IPS DF 19.7 (cell line): ENCODE measurements at places on chromosomes 5 and 9.

DNA sequence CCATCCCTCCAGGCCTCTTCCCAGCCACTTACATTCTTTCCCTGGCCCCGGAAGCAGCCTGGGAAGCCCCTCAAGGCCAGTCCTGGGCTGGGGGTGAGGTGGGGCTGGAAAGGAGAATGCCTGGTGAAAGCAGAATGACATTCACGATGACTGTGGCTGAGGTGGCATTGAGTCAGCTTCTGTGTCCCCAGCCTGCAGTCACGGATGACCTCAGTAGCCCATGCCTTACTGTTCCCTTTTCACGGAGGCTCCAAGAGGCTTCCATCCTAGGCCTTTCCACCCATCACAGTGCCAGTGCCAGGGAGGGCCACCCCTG is 2.7 kb downstream of the PRDM12 start:
- no peak for DNase-seq

GRCh38 chr5:32172923-32173266 is 1.2 kb downstream of the GOLPH3 start:
- no peak for DNase-seq

- no peak for DNase-seq
Measured at GRCh38 chr9:27864644-27865438, 291.6 kb upstream of the C9orf72 start.

- DNase-seq = no peak
Measured at GRCh38 chr5:34743878-34744277, 87.8 kb downstream of the RAI14 start.

GRCh38 chr5:34496701-34497469 is 159.2 kb upstream of the RAI14 start:
- no peak for DNase-seq

DNA sequence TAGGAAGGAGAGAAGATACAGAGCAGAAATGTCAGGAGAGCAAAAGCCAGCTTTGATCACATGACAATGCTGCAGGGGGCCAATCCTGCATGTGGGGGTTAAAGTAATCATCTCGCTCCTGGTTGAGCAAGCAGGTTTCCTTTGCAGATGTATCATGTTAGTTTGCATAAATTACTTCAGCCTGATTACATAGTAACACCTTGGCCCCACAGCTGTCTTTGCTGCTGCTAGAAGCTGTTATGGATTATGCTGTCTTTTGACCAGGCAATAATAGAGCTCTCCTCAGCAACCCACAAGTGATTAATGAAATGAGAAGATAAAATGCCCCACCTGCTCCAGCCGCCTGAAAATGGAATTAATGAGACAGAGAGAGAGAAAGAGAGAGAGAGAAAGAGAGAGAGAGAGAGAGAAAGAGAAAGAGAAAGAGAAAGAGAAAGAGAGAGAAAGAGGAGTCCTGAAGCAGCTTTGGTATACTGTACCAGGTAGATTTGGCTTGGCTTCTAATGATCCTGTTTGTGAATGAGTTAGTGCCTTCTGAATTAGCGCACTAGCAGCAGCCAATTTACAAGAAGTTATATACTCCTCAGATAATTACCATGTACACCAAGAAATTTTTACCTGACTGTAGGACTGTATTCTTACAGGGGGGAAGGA is 174.3 kb upstream of the RORB start:
- no peak for DNase-seq

GRCh38 chr9:89046832-89047231 is 55.6 kb downstream of the S1PR3 start:
- DNase-seq = no peak

GRCh38 chr9:14136646-14137370 is 177.1 kb downstream of the NFIB start:
- DNase-seq = no peak

DNA sequence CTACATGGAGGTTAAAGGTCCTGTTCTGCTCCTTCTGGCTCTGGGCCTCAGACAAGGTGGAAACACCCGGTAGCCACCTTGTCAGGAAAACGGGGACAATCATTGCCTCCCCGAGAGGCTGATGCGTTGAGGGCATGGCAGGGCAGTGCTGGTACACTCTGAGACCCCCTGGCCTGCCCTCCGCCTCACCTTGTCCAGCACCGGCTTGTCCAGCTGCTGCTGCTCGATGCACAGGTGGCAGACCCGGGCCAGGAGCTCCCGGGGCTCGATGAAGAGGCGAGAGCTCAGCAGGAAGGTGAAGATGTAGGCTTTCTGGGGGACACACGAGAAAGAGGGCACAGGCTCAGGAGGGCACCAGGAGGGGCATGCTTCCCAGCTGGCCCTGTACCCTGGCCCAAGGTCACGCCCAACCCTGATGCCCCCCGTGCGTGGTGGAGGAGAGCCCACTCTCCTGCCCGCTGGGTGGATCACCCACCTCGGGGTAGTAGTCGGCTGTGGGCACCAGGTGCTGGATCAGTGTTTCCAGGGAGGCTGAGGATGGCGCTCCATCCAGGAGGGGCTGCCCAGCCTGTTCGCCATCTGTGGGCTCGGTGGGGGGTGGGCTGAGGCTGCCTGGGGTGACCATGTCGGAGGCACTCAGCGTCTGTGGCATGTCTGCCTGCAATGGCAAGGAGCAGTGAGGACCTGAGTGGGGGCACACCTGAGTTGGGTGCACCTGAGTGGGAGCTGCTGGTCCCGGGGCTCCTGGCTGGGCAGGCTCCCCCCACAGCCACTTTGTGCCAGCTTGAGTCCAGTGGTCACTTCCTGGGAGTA is 66.0 kb upstream of the RNF130 start:
- no peak for DNase-seq

DNA sequence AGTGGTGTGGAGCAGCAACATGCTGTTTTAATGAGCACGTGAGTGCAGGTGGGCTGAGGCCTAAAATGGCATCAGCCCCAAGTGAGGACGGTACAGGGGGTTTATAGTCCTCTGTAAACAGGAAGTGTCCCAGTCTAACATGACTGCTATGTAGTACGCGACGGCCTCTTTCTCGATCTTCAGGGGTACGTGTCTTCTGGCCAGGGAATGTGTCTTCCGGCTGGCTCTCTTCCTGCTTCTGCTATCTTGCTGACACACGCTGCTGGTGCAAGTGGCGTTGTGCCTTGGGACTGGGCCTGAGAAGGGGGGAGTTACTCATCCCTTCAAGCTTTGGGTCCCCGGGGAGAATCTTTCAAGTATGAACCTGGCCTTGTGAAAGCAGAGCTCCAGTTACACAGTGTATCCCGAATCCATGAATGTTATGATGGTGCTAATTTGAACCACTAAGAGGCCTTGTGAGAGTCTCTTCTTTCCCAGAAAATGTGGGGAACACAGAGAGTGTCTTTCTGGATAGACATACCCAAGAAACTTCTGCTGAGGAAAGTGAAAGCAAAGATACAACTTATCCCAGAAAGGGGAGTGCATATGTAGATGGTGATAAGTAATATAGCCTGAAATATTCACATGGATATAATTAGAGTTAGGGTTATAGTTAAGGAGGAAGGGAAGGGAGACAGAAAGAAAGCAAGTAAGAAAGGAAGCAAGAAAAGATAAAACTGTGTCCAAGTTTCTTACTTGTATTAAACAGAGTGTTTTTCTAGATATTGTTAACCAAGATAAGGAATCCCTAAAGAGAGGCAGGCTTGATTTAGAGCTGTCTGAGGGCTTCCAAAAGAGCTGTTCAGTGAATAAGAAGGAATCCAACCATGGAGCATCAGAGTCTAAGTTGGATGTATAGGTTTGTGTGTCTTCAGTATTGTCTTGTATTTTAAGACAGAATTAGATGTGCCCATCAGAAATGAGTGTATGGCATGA is 35.5 kb upstream of the ANXA2R start:
- no peak for DNase-seq

DNA sequence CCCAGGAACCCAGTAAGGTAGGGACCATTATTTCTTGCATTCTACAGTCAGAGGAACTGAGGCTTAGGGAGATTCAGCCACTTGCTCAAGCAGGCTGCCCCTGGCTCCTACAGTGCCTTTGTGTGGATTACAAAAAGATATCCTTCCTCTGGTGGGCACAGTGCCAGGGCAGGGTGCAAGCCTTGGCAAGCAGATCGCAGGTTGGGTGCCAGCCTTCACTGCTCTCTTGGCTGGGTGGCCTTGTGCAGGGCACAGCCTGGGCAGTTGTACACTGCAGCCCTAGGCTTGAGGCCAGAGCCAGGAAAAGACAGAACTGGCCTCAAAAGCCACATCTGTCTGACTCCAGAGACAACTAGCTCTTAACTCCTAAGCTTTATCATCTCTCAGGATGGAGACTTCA is 15.0 kb downstream of the DOCK2 start:
- no peak for DNase-seq

DNA sequence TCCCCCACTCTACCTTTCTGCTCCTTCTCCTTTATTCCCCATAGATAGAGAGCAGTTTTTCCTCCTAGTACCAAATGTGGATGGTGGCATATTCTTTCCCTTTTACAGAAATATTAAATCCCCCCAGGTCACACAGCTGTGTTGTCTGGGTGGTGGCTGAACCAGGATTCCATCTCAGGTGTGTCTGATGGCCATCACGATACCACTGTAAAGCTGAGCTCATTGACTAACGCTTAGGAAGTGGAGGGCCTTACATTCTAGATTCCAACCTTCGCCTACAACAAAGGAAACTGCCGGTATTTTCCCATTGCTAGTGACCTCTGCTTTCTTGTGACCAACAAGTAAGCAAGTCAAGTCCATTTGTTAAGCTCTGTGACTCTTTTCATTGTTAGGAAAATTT is 131.9 kb upstream of the KLF4 start:
- DNase-seq = no peak

DNA sequence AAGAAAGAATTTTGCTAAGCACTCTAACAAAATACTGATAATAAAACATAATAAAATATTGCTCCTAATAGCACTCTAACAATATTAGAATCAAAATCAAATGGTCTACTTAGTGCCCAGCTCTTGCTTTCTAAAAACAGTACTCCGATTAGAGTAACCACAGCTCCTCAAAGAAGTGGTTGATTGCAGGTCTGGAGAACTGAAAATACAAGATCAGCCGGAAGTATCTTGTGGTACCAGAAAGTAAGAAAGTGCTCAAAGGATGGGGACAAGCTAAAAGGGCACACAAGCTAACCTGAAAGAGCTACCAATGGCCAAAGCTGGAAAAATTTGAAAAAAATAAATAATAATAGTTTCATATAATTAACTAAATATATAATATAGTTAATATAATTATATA is 119.2 kb downstream of the CWC27 start:
- DNase-seq = no peak

GRCh38 chr9:33295571-33295970 is 5.3 kb downstream of the NFX1 start:
- DNase-seq = no peak

DNA sequence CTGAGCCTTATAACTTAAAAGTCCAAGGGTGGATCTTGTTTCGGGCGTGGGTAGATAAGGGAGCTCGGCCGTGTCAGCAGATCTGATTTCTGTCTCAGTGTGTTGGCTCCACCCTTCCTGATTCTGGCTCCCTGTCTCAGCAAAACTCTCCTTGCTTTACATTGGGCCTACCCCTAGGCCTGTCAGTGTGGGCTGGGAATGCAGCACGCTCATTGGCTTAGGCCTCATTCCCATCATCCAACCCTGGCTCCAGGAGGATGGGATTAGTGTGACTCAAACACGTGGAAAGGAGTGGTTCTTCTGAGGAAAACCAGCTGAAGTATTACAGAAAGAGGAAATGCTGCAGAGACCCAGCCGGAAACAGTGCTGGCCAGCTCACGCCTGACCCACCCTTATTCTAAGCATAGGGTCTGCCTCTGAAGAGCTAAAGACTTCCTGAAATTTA is 59.9 kb downstream of the ZFAND5 start:
- peak; percentile 75 for DNase-seq

GRCh38 chr9:38372762-38373619 is 19.5 kb upstream of the ALDH1B1 start:
- no peak for DNase-seq

- DNase-seq = no peak
Measured at GRCh38 chr9:19665146-19665863, 123.5 kb downstream of the SLC24A2 start.

- no peak for DNase-seq
Measured at GRCh38 chr9:136081113-136081825, 13.8 kb downstream of the NACC2 start.

DNA sequence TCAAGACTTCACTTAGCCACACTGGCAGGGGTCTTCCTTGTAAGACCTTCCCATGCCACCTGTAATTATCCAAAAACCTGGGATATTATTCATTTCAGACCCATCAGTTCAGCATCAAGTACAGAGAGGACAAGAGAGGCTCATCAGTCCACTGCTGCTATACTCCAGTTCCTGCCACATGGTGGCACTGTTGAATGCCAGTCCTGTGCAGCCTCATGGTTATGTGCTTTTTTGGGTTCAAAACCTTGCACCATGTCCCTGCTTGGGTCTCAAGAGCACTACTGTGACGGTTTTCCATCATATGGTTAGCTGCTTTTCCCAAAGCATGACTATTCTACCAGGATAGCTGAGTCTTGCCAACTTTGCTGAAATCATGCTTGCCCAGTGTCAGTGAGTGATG is 8.5 kb downstream of the PTGS1 start:
- no peak for DNase-seq

- DNase-seq = no peak
Measured at GRCh38 chr5:73236541-73237128, 63.6 kb downstream of the TMEM174 start.

DNA sequence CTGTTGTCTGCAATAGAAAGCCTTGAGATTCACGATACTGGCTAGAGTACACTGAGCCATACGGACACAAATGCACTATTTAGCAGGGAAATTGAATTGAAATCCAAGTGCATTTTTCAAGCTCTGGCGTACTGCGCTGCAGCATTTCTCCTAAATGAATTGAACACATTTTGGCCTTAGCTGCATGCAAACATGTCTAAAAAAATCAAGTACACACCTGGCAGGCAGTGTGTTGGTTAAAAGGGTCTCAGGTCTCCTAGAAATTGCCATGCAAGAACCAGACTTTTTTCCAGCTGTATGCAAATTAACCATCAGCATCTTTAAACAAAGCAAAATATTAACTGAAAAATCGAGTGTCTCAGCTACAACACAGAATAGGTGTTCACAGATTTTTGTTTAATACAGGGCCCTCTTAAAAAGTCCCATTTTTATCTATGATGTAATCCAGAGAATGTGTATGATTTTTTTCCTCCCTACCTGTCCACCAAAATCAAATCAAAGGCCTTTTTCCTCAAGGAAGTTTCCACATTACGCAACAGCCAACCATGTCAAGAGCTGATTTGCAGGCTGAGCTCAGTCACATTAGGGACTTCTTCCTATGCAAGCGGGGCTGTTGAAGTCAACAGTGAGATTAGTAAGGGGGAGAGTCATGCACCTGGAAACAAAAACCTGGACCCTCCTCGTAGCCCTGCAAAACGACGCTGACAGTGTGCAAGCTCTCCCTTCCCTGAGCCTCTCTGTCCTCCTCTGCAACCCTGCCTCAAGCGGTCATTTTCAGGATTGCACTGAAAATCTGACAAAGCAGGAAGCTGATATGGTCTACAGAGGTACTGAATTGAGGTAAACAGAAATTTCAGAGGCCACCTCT is 14.1 kb upstream of the SFXN1 start:
- no peak for DNase-seq

DNA sequence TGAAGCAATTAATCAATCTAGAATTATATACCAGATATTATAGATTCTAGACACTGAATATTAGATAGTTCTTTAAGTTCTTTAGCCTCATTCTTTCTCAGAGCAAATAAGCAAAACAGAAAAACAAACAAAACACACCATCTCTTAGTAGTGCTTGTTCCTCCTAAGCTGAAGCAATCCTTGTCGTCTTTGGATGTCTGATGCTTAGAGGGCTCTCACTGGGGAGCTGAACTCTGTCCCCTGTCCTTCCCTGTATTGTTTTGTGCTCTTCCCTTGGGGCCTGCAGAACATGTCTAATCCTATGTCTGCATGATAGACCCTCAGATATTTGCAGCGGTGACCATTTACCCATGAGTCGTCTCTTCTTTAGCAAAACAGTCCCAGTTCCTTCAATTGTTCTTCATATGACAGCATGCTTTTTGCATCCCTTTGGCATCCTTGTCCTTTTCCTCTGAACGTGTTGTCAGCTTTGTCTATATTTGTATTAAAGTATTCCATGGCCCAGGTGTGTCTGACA is 114.3 kb downstream of the ARHGEF28 start:
- DNase-seq = no peak
